NCI-H226 (cell line): ENCODE measurements at places on chromosomes 6 and 20.

DNA sequence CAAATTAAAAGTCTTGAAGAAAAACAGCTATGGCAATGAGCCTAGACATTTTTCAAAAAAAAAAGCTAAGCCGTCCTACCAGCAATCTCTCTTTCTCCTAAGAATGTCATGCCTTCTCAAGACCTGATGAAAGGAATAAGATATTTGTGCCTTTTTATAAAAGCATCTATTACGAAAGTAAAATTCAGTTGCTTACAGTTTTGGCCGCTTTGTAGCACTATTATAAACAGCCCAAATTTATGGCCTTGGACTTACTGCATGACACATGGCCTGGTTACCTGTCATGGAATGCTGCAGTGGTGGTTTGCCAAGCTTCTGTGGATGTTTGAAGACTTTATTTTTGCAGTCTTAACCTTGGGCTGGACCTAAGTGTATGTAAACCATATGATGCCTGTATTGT is 22.2 kb upstream of the VAPB start:
- no peak for DNase-seq

DNA sequence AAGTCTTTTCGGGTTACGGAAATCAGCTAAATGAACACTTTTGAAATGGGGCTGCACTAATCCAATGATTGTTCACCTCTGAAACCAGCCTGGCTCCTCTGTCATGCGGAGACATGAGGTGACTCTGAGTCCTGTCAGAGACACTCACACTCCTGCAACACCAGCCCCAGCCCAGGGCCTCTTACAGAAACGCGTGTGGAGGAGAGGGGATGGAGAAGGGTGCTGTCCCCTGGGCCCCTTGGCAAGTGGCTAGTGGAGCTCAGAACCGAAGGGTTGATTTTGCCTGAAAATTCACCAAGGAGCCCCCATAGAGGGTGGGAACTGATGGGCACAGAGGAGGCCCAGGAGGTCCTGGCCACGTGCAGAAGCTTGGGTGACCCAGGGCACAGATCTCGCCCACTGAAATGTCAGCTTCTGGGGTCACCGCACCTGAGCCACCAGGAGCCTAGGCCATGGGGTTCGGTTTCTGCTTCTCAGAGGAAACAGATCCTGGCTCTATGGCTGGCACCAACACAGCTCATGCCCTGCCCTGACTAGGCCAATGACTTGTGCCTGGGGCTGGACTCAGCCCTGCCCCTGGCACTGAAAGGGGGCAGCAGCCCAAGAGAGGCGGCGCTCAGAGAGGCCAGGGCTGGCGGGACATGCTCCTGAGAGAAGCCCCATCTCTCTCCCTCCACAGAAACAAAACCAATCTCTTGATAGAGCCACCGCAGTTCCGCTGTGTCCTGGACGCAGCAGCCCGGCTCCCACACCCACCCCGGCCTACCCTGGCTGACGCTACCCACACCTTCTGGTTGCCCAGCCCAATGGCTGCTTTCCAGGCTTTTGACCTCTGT is 144.7 kb downstream of the ERMARD start:
- no peak for DNase-seq

- DNase-seq = no peak
Observed at GRCh38 chr20:59101961-59102360, 59.4 kb upstream of the PRELID3B start.

GRCh38 chr6:110097443-110097842 is 82.0 kb downstream of the WASF1 start:
- no peak for DNase-seq

GRCh38 chr6:169141671-169142537 is 111.7 kb downstream of the THBS2 start:
- no peak for DNase-seq

GRCh38 chr6:74431873-74432580 is 736.0 kb downstream of the CD109 start:
- no peak for DNase-seq

DNA sequence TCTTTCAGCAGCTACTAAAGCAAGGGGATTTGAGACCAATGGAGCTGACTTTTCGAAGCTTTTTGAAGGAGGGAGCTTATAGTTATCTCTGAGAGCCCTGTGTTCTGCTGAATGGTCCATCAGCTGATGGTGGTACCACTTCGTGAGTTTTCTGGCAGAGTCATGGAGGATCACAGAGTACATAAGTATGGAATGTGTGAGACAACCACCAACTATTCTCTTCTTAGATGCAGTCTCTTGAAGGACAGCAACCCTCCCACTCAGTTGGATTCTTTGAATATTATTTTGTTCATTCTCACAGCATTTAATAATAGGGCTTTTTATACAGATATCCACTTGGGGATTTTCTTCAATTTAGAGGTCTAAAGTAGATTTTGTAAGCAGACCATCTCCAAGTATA is 75.3 kb downstream of the ELOVL2 start:
- peak; percentile 86 for DNase-seq

- DNase-seq = no peak
Observed at GRCh38 chr6:16251706-16252105, 13.3 kb downstream of the GMPR start.
